ENCODE measurements at places on chromosomes 11 and 22.

DNA sequence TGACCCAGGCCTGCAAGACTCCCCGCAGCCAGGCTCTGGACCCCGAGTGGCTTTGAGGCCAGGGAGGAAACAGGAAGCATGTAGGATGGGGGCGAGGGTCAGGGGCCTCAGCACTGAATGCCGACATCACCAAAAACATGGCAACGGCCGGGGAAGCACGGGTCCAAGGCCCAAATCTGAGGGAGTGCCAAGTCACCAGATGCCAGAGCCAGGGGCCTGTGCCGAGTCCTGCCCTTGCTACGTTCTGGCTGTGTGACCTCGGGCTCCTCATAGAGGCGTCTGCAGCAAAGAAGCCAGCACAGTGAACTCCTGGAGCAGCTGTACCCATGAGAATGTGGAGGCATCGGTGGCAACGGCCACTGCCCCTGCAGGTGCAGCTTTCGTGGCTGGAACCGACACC is 420.7 kb downstream of the CTTN start:
- no peak for DNase-seq
- no peaks in the 10 kb centered on the region for H3K4me1 ChIP-seq
- no peak overlapping the region for H3K27ac ChIP-seq
- H3K27me3 ChIP-seq: peaks cover 2% of the 10 kb centered on the region

GRCh38 chr22:33126881-33127280 is 68.7 kb upstream of the SYN3 start:
- H3K27me3 ChIP-seq: peaks cover 11% of the 10 kb centered on the region
- H3K4me3 ChIP-seq: no peak overlapping the region
- H3K36me3 ChIP-seq: no peaks in the 10 kb centered on the region
- DNase-seq: no peak
- no peak overlapping the region for H3K27ac ChIP-seq

DNA sequence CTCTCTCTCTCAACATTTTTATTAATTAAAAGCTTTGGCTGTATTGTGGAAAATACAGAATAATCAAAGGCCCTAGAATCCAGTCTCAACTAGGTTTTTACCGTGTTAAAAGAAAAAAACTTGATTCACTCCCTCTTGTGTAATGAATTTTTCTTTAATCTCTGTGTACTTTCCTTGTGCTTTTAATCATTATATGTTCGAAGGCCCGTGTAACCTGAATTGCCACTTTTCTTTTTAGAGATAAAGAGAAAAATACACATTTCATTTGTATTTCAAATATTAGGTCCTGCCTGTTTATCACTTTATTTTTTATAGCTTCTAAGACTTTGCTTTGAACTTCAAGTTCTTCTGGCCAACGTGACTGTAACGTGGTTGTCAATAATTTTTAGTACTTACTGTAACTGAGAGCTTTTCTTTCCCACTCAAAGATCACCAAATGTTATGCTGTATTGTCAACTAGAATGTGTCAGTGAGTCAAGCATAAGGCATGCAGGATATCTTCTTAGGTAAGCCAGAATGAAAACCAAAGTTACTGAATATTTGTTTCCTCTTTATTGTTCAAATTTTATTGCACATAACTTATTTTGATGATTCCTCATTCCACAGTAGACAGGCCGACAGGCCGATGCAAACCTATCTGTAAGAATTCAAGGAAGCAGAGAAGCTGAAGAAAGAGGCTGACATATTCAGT is 23.3 kb upstream of the FAR1 start:
- no peaks in the 10 kb centered on the region for H3K36me3 ChIP-seq
- H3K4me3 ChIP-seq: no peak overlapping the region
- DNase-seq: no peak
- no peaks in the 10 kb centered on the region for H3K4me1 ChIP-seq
- H3K27ac ChIP-seq: no peak overlapping the region

DNA sequence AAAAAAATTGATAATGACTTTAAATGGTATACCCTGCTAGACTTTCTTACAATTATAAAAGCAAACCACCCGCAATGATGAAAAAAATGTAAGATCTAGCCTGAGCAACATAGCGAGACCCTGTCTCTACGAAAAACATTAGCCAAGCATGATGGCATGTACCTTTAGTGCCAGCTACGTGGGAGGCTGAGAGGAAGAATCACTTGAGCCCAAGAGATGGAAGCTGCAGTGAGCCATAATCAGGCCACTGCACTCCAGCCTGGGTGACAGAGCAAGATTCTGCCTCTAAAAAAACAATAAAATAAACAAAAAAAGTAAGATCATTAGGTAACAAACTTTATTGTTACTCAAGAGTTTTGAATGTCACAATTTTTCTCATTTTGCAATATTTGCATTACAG is 39.2 kb downstream of the KMT5B start:
- H3K36me3 ChIP-seq: peaks cover 13% of the 10 kb centered on the region
- no peak overlapping the region for H3K27ac ChIP-seq

- H3K4me3 ChIP-seq: no peak overlapping the region
- no peaks in the 10 kb centered on the region for H3K4me1 ChIP-seq
These were observed 915.7 kb downstream of the NTM start for GRCh38 chr11:132286106-132286505.

DNA sequence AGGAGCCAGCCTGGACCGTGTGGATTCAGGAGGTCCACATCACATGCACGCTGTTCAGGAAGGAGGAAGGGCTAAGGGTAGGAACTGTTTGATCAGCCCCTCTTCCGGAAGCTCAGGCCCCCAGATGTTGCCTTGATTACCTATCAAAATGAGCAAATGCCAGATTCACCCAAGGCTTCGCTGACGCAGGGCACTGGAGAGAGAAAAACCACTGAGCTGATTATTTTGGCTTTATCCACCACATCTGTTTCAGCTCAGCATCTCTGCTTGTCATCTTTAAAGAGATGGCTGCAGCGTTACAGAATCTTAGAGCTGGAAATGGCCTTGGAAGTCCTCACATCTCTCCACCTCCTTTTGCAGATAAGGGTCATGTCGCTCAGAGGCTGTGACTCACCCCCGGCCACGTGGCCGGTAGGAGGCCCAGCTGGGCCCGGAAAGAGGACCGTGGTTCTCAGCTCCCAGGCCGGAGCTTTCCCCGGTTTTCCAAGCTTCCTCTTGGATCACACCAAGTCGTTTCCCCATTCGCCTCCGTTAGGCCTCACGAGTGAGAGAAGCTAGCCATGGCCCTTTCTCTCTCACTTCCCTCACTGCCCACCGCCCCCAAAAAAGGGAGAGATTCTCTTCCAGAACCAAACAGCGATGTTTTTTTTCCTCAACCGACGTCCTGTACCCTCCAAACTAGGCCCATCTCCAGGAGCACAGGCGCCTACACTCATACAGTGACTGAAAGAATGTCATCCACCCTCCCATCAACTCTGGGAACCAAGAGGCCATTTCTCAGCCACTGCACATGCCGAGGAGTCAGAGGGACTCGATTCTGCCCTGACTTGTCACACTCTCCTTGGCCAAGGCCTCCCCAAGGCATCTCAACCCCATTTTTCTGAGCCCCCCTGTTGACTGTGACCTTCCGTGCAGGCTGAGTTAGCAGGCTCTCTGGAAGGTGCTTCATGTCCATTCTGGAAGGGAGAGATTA is 37.6 kb downstream of the LIF start:
- DNase-seq: peak; percentile 28
- peaks cover 20% of the 10 kb centered on the region for H3K4me1 ChIP-seq
- H3K27me3 ChIP-seq: no peaks in the 10 kb centered on the region
- no peak overlapping the region for H3K27ac ChIP-seq

DNA sequence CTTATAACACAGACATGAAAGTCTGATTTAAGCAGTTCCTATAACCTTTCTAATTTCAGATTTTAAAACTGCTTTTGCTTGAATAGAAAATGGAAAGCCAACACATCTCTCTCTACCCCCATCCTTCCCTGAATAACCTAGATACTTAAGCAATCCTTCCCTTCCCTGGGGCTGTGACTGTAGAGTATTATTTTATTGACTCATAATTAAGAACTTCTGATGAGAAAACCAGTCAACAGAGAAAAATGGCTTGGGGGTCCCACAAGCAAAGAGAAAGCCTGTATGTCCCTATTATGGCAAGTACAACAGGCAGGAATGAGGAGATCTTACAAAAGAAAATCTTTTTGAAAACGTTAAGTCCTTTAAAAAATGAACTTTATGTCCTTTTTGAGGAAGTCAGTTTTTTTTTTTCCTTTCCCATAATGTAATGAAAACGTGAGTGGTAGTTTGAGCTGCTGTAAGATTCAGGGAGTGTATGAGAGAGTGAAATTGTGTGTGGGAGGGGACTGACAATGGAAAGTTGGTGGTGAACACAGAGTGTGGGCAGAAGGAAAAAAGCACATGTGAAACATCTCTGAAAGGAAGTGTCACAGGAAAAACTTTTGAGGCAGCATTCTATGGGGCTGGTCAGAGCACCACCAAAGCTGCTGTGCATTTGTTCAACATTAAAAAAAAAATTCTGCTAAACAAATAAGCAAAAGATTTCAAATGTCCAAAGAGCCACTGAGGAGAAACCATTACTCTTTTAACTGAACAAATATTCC is 154.6 kb downstream of the MAML2 start:
- peaks cover 81% of the 10 kb centered on the region for H3K4me1 ChIP-seq
- no peaks in the 10 kb centered on the region for H3K27me3 ChIP-seq
- DNase-seq: peak; percentile 58
- peaks cover 22% of the 10 kb centered on the region for H3K36me3 ChIP-seq

GRCh38 chr11:116787436-116787785 is 412 bp downstream of the ZPR1 start:
- peaks cover 47% of the 10 kb centered on the region for H3K36me3 ChIP-seq
- H3K4me3 ChIP-seq: peak overlapping the region; percentile 83

GRCh38 chr11:910589-911030 is at the start of gene CHID1:
CHID1 (minus strand) TSS chr11:910810; CDS start chr11:904816, 5,994 bp downstream.
- no peaks in the 10 kb centered on the region for H3K27me3 ChIP-seq
- H3K36me3 ChIP-seq: peaks cover 8% of the 10 kb centered on the region
- peak within 1 kb of the TSS; percentile 92 for H3K27ac ChIP-seq
- peaks cover 18% of the 10 kb centered on the region for H3K4me1 ChIP-seq

GRCh38 chr11:17267576-17267975 is 9.0 kb upstream of the NUCB2 start:
- no peaks in the 10 kb centered on the region for H3K27me3 ChIP-seq
- DNase-seq: peak; percentile 22
- H3K4me1 ChIP-seq: peaks cover 12% of the 10 kb centered on the region
- no peak overlapping the region for H3K27ac ChIP-seq

DNA sequence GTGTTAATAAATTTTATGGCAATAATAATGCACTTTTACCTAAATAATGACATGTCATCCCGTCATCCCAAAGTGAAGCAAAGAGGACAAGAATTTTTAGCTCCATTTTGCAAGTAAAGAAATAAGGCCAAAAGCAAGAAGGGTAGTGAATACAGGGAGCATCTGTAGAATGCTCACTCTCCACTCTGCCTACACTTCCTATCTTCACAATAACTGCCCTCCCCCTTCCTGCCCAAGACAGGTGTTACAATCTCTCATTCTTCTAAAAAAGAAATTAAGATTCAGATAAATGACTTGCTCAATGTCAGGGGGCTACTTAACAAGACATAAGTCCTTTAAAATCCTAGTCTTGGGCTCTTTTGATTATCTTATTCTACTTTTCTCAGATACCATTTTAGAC is 8.9 kb downstream of the RDX start:
- peaks cover 24% of the 10 kb centered on the region for H3K4me1 ChIP-seq
- H3K4me3 ChIP-seq: no peak overlapping the region
- DNase-seq: no peak
- H3K36me3 ChIP-seq: peaks cover 13% of the 10 kb centered on the region

DNA sequence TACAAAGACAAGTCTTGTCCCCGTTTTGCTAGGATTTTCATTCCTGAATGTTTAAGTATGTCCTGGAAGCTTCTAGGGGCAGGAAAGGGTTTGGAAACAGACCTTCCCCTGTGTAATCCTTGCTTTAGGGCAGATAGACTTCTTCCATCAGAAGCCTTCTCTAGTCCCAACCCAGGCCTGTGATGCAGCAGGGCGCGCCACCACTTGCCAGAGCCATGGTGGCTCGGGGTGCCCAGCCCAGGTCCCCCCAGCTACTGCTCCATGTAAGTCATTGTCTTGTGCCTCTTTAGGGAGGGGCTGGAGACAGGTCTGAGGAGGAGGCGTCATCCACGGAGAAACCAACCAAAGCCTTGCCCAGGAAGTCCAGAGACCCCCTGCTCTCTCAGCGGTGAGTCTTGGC is 4.3 kb downstream of the NOL12 start:
- no peaks in the 10 kb centered on the region for H3K27me3 ChIP-seq
- DNase-seq: no peak
- H3K4me3 ChIP-seq: no peak overlapping the region
- H3K36me3 ChIP-seq: peaks cover 50% of the 10 kb centered on the region

GRCh38 chr11:72972496-72973128 is 158.4 kb downstream of the ATG16L2 start:
- no peaks in the 10 kb centered on the region for H3K27me3 ChIP-seq
- H3K4me3 ChIP-seq: no peak overlapping the region
- H3K36me3 ChIP-seq: peaks cover 18% of the 10 kb centered on the region
- no peak overlapping the region for H3K27ac ChIP-seq

DNA sequence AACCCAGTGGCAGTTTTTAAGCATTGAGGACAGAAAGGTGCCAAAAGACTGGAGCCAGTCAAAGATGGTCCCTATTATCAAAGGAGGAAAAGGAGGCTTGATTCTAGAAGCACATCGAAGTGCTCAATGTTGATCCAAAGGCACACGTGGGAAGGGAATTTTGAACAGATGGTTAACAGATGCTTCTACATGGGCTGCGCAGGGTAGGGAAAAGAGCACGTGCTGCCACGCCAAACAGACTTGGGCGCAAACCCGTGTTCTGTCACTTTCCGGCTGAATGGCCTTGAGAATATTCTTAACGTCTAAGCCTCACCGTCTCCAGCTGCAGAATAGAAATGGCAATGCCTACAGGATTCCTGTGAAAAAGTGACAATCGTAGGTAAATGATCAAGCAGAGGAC is 217.9 kb upstream of the MTNR1B start:
- H3K27me3 ChIP-seq: no peaks in the 10 kb centered on the region
- DNase-seq: no peak
- H3K4me3 ChIP-seq: no peak overlapping the region
- H3K27ac ChIP-seq: no peak overlapping the region
- H3K4me1 ChIP-seq: no peaks in the 10 kb centered on the region
- no peaks in the 10 kb centered on the region for H3K36me3 ChIP-seq

- H3K36me3 ChIP-seq: no peaks in the 10 kb centered on the region
- H3K27me3 ChIP-seq: peaks cover 5% of the 10 kb centered on the region
- no peak overlapping the region for H3K27ac ChIP-seq
- no peak overlapping the region for H3K4me3 ChIP-seq
- DNase-seq: peak; percentile 50
- H3K4me1 ChIP-seq: peaks cover 19% of the 10 kb centered on the region
These were observed 4.7 kb downstream of the OSBPL5 start for GRCh38 chr11:3160252-3161031.

DNA sequence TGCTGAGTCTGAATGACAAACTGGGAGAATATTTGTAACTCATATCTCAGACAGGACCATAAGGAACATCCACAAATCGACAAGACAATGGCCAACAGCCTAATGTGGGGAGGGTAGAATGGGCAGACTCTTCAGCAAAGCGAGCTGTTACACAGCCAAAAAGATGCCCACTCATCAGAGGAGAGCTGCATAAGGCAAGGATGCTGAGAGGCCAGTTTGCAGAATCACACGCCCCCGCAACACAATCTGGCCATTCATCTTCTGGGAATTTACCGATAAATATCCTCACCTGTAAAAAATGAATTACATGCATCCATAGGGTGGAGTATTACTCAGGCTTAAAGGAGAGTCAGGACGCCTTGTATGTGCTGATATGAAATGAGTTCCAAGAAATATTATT is 57.5 kb upstream of the SLC22A12 start:
- H3K4me3 ChIP-seq: no peak overlapping the region
- H3K4me1 ChIP-seq: no peaks in the 10 kb centered on the region
- no peaks in the 10 kb centered on the region for H3K36me3 ChIP-seq
- no peak for DNase-seq

Data from activated CD8-positive, alpha-beta T cell treated with anti-CD3 and anti-CD28 coated beads for 36 hours (primary cell).